ENCODE measurements at places on chromosomes 6 and 20.

- no peak for DNase-seq
These were observed 159.6 kb upstream of the MYLIP start for GRCh38 chr6:15969236-15969778.

GRCh38 chr6:48289841-48290240, 178.8 kb upstream of the PTCHD4 start:
- DNase-seq: no peak

GRCh38 chr6:31585491-31585890, 586 bp upstream of the LST1 start:
- no peak for DNase-seq

DNA sequence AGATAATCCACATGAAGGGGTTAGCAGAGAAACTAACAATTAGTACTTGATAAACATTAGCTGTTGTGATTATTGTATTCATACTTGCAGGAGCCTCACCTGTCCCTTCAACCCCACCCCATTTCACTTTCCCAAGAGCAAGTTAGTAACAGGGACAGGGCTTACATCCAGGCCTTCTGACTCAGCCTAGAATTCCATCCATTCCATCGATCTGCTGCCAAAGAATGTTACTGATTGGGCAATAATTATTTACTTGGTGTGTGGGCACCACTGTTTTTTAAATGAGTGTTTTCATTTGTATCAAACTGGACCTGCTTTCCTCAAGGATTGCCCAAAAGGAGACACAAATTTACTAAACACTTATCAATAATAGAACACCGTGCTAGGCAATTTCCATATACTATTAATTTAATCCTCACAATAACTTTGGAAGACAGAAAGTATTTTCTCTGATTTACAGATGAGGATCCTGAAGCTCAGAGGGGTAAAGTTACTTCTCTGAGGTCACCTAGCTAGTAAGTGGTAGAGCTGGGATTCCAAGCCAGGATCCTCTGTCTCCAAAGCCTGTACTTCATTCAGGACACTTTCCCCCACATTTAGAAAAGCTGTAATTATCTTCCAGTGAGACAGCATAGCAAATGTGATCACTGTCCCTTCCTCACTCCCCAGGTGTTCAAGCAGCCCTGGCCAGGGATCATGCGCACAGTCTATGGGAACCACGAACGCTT, 32.8 kb downstream of the GSS start:
- no peak for DNase-seq

- DNase-seq: no peak
These were observed 162.1 kb downstream of the MTFR2 start for GRCh38 chr6:136087986-136088385.
